ENCODE measurements at places on chromosomes 7 and 10.

DNA sequence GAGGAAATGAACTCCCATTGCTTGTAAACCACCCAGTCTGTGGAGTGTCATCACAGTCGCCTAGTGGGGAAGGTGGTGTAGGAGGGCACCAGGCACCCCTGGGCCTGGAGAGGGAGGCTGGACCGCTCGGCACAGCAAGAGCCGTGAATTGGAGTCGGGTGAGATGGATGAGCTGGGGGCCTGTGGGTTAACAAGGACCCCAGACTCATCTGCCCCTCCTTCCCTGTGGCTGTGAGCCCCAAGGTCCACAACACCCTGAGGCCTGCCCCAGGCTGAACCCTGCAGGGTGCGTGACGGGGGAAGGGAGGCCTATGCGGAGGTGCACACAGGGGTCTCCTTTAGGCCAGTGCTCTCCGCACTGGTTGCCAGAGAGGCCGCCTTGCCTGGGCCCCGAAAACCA, 581.4 kb upstream of the FOXK1 start:
- DNase-seq: no peak

DNA sequence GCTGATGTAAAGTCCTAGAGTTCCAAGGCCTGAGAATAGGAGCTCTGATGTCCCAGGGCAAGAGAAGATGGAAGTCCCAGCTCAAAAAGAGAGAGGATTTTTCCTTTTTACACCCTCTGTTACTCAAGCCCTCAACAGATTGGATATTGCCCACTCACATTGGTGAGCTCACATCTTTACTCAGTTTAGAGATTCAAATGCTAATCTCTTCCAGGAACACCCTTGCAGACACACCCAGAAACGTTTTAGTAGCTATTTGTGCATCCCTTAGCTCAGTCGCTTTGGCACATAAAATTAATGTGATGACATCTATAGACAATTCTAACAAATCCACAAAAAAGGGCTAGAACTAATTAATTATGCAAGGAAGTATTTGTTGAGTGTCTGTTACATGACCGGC, 27.1 kb downstream of the ARMC3 start:
- DNase-seq: no peak

- DNase-seq: no peak
Measured at GRCh38 chr10:78570633-78571235, 498.0 kb upstream of the ZMIZ1 start.

- DNase-seq: no peak
Measured at GRCh38 chr7:155727616-155728015, 83.2 kb downstream of the RBM33 start.

- no peak for DNase-seq
Measured at GRCh38 chr10:105950410-105950809, 1214.1 kb downstream of the SORCS1 start.

DNA sequence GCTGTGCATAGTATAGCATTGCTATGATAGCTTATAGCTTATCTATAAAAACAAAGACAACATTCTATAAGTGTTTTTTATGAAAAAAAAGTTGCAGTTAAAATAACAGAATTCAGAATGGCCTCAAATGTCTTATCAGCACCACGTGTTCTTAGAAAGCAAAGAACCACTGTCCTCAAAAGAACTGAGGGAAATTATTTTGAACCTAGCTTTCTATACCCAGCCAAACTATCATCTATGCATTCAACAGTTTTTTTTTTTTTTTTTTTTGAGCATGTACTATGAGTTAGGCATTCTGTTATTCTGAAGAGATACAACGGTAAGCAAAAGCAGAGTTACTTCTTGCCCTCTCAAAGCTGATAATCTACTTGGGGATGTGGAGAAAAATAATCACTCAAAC, 247.8 kb downstream of the CREB5 start:
- DNase-seq: no peak

GRCh38 chr10:29619241-29619669, 15.5 kb downstream of the SVIL start:
- DNase-seq: no peak

GRCh38 chr10:8095959-8096358, 41.5 kb downstream of the GATA3 start:
- no peak for DNase-seq

DNA sequence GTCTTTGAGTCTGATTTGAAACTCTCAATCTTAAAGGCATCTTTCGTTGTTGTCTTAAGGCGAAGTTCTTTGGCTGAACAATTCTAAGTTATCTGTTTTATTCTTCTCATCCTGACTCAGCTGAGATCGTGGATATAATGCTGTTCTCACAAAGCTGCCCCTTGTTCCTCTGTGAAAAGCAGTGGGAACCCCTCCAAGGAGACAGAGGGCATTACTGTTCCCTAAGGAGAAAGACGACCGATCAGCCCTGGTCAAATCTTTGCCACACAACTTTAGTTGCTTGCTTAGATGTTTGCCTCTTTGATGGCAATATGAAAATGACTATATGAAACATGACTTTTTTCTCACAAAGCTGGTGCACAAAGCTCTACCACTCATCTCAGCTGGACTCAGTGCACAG, 1016.7 kb downstream of the REEP3 start:
- DNase-seq: no peak

DNA sequence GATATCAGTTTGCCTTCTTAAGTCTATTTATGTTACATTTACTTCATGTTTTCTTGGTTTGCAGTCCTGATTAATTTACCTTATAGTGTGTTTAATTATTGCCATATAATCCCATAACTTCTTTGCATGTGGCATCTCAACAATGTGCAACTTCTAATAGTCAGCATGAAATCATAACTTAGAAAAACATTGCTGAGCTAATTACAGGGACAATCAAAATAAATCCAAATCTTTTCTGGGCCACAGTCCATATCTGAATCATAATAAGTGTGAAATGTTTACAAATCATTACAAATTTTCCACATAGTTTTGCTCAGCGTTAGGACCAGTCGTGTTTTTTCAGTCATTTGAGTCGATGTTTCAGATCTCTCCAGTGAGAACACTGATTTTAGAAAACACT, 29.1 kb upstream of the CABCOCO1 start:
- DNase-seq: no peak

DNA sequence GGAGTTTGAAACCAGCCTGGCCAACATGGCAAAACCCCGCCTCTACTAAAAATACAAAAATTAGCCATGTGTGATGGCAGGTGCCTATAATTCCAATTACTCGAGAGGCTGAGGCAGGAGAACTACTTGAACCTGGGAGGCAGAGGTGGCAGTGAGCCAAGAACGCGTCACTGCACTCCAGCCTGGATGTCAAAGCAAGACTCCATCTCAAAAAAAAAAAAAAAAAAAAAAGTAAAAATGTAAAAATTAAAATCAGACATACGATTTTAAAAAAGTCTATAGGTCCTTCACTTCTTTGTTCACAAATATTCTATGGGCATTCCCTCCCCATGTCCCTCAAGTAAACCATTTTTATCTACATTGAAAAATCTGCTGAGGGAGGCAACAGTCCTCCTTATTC, 34.9 kb upstream of the TLL2 start:
- DNase-seq: no peak

- no peak for DNase-seq
Measured at GRCh38 chr10:32960022-32960421, 2.0 kb upstream of the ITGB1 start.

DNA sequence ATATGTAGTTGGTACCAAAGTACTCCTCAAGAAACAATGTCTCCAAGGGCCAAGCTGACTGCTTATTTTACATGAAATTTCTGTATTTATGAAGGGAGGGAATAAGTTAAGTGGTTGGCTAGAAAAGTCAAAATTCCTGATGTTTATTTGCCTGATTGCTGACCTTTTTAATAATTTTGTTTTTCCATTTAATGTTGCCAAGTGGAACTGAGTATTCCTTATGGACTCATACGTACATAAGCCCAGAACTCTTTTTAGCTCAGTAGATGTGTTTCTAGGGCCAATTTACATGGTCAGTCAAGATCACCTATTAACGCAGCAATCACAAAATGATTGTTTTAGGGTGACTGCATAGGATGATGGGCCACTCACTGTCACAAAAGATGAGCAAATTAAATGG, 78.3 kb upstream of the FZD8 start:
- DNase-seq: no peak
